ENCODE measurements at places on chromosomes 3 and 15.

GRCh38 chr3:188974856-188975599 is 196.7 kb upstream of the TPRG1 start:
- DNase-seq, result peak; percentile 86

GRCh38 chr15:39188314-39188713 is 392.6 kb upstream of the THBS1 start:
- no peak for DNase-seq

DNA sequence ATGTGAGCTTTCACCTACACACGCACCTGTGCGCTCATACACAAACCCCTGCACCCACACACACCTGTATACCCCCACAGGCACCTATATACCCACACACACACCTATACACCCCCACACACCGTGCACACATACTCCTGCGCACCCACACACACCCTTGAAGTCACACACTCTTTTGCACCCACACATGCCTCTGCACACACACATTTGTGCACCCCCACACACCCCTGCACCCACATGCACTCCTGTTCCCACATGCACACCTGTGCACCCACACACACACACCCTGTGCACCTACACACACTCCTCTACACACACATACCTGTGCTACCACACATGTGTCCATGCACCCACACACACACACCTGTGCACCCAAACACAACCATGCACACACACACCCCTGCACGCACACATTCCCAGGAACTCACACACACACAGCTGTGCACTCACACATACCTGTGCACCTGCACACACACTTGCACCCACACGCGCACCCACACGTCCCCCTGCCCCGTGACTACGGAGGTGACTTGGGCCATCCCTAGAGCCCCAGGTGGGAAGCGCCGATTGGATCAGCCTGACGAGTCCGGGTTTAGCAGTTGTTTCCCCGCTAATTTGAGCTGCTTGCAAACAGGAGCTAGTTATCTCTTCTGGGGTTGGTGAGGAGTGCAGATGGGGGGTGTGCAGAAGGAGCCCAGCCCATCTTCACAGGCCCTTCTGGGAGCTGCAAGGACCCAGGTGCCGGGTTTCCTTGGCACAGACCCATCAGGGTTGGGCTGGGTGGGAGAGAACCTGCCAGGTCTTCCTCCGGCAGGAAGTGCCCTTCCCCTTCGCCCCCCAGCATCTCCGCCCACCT is 97.8 kb downstream of the CHSY1 start:
- DNase-seq, result no peak

DNA sequence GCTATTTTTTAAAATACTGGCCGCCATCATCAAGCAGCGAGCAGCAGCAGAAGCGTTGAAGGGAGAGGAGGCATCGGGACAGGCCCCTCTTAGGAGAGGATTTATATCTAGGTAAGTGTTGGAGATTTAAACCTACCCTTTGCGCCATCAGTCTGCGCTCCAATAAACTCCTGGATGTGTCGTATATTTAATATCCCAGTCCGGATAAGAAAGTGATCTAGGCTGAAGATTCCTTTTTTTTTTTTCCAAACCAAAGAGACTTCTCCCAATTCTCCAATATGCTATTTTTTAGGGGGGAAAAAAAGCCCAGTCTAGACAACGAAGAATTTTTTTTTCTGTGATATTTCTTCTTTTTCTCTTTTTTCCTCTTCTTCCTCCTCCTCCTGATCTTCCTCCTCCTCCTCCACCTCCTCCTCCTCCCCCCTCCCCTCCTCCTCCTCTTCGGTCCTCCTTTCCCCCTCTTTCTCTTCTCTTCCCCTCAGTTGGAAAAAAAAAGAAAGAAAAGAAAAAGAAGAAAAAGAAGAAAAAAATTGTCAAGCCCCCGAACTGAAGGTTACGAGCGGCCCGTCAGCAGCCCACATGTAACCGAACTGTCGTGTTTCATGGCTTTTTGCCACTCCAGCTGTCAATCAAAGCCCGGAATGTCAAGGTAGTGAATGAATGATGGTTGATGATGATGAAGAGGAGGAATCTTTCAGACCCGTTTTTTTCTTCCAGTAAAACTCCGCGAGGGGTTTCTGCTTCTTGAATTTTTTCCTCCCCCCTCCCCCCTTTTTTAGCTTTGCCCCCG is 835 bp downstream of the MEIS2 start:
- peak; percentile 53 for DNase-seq

- DNase-seq, result no peak
These were observed 55.1 kb upstream of the SLC25A26 start for GRCh38 chr3:66165660-66166059.

- DNase-seq, result no peak
These were observed 20.9 kb downstream of the KAT2B start for GRCh38 chr3:20060974-20061685.

DNA sequence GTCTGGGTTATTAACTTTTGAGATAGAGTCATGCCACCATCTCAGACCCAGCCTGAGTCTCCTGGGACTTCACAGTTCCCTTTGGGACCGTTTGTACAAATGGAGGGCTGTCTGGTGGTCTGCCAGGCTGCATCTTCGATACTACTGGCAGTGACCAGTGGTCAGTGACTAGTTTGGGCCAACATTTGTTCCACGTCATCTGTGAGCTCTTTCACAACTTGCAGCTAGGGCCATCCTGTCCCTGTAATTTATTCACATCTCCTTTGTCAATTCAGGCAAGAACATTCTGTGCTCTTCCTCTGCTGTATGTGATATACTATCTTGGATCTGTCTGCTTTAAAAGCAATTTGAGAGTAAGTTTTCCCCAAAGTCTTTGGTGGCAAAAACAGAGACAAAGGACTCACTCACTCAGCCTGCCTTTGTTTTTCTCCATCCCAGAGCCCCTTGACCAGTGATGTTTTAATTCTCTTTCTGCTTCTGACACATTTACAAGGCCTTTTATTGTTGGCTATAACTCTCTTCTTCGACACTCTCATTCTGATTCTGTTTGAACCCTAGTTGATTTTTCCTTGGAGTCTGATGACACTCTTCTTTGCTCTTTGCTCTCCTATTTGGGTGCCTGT is 353.4 kb downstream of the EPHB1 start:
- DNase-seq, result no peak

DNA sequence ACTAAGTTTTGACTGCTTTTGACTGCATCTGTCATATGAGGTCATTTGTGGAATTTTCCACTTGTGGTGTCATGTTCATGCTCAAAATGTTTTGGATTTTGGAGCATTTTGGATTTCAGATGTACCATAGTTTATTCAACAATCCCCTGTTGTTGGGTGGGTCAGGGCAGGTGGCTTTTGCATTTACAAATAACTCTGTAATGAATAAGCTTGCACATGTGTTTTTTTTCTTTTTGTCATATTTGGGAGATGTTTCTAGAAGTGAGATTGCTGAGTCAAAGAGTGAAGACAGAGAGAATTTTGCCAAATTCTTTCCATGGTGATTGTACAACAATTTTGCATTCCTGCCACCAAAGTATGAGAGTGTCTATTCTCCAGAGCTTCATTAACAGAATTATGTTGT is 62.4 kb upstream of the ADPGK start:
- no peak for DNase-seq

DNA sequence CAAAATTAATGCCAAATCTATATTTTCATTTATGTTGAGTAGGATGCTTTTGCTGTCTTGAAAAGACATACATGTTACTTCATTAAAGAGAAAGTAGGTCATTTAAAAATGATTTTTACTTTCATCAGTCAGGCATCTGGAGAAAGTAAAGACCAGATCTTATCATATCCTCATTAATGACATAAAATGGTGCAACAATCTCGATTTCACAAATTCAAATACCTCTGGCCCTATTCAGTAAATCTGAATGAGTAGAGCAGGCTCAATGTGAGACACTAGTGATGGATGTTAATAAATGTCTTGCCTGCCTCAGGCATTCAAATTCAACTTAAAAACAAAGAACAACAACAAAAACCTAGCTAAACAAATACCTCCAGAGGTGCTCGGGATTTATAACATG is 714.1 kb downstream of the NAALADL2 start:
- no peak for DNase-seq

GRCh38 chr3:139746481-139746880 is 68.7 kb upstream of the NMNAT3 start:
- DNase-seq, result no peak

DNA sequence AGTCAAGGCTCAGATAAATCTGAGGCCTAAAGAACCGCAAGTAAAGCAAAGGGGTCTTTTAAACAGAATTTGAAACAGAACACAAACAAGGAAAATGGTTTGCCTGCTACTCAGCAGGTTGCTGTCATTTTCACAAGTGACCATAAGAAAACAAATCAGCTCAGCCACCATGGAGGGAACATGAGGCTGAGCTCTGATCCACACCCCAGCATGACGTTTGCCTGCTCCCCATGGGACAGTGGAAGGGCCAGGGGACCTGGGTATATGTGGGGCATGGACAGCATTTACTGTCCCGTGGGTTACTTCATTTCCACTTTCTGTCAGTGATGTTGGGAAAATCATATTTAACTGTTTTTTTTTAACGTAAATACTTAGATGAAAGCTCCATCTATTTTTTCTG is 371.2 kb downstream of the LRTM1 start:
- DNase-seq, result no peak

GRCh38 chr15:86157606-86158293 is 78.1 kb downstream of the AGBL1 start:
- DNase-seq, result no peak

DNA sequence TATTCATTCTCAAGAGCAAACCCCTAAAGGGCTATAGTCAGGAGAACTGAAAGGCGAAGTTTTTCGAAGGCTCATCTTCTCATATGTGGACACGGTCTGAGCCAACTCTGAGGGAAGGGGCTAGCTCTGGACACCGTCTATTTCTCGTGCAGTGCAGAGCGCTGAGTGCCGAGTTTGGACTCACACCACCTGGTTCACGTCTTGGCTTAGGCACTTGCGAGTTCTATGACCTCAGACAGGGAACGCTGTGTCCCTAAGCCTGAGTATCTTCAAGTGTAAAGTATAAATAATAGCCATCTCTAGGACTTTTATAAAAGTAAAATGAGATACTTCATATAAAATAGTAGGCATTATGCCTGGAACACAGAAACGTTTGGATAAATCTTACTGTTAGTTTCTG is 223.7 kb downstream of the FMN1 start:
- no peak for DNase-seq

DNA sequence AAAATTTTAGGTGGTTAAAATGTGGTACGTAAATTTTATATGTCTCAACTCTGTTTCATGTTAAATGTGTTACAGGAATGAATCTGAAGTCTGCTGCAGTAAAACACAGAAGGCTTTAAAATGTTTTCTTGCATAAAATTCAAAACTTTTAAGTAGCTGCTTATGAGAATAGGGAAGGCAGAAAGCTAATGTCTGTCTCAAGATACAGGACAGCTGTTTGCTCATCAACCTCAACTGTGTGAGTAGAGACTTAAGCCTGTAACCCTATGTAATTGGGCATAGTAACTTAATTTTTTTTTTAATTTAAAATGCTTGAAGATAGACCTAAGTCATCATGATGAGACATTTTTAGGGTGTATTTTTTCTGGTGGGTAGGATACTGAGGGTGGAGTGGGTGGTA is 38.9 kb downstream of the ZFAND6 start:
- no peak for DNase-seq

DNA sequence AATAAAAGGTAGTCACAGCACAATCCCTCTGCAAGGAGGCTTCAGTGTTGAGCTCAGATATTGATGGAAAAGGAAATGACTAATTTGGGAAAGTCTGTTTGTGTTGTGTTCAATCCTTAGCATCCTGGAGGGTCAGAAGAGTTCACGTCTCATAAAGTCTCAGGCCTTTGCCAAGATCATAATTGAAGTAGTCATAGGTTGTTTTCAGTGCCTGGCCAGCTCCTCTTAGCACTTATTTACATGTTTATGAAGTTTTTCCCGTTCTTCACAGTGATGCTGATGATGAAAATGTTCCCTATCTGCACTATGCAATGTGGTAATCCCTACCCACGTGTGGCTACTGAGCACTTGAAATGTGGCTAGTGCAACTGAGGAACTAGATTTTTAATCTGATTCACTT is 61.6 kb upstream of the TGFBR2 start:
- peak; percentile 78 for DNase-seq

DNA sequence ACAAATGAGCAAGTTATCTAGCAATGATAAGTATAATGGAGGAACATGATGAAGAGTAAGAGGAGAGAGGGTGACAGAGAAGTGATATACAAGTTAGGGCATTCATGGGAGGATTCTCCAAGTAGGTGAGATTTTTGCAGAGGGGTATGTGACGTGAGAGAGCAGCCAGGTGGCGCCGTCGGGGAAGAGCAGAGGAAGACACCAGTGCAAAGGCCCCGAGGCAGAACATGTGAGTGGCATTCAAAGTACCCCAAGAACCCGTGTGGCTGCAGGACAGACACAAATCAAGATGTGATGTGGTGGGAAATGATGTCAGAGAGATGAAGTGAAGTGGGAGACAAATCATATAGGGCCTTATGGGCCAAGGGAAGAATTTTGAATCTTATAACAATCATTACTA is 81.8 kb upstream of the GRM7 start:
- DNase-seq, result no peak

GRCh38 chr3:13545952-13546454 is 2.9 kb upstream of the FBLN2 start:
- no peak for DNase-seq

DNA sequence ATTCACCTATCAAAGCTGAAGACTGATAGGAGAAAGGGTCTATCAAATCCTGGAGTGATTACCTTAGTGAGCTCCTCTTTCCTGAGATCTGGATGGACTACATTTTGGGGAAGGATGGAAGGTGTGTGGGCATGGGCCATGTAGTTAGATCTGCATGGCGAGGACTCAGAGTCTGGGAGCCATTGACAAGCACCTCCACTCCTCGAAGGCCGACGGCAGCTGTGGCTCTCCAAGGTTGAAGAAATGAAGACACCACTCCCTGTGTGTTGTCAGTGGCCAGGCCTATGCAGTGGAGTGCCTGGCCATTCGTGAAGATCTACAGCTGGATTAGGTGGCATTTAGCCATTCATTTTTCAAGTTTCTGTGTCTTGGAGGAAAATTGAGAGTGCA is 509.2 kb downstream of the GABRG3 start:
- DNase-seq, result no peak

DNA sequence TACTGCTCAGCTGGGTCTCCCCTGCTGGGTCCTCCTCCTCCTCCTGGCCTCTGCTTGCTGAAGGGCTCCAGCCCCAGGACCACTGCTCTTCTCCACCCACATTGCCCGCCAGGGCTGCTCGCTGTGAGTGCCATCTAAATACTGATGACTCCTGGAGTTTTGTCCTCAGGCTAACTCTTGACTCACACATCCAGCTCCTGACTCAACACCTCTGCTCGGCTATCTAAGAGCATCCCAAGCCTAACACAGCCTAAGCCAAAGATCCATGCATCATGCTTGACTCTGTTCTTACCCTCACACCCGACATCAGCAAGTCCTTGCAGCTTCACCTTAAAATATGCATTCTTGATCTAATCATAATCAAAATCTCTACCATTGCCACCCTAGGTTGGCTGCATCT is 260.2 kb downstream of the KLF13 start:
- no peak for DNase-seq

All from astrocyte of the spinal cord (primary cell).